ENCODE measurements at places on chromosomes 3 and 15.

DNA sequence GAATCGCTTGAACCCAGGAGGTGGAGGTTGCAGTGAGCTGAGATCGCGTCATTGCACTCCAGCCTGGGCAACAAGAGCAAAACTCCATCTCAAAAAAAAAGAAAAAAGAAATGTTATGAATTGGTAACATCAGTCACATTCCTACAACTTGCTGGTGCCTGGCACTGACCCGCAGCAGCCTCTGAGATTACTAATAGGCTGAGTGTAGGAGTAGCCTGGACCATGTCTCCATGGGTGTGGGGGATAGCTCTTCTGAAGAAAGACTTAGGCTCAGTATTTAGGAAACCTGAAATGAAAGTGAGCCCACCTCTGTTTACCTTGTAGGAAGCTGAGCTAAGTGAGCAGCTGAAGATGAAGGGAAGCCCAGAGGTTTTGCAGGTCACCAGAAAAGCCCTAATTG is 148.3 kb downstream of the LRRC28 start:
- DNase-seq, result no peak

DNA sequence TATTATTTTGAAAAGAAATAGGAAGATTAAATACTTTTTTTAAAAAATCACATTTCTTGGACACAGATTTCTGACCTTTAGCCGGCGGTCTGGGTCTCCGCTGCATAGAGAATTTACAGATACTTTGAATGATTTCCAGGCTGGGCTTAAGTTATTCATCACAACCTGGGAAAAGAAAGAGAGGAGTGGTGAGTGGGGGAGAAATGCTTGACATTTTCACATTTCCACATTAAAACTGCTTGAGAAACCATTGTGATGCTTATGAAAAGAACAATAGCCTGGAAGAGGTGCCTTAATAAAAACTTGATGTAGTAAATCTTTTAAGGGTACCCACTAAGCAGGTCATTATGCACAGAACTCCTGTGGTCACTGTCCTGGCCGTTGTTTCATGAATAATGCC is 166.8 kb upstream of the MRPL3 start:
- no peak for DNase-seq

DNA sequence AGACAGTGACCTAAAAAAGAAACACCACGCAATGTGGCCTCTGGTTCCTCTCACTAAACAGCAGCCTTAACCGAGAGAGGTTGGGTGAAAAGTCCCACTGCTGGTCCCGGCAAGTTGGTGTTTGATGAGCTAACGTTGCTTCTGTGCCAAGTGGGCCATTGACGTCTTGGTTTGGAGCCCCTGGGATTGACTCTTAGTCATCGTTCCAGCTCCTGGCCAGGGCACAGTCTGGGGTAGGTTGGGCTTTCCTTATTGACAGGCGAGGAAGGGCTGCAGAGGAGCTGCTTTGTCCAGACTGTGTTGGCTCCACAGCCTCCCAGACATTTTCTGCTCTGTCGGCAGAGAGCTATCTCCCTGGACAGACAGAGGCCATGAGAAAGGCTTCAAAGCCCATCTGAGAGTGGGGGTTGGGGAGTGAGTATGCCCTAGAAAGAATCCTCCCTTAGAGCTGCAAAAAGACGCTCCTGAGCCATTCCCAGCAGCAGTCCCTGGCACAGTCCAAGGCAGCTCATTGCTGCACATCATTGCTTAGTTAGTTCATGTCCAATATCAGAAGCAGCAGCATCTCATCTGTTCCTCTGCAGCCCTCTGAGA is 28.6 kb upstream of the C3orf80 start:
- DNase-seq, result no peak

DNA sequence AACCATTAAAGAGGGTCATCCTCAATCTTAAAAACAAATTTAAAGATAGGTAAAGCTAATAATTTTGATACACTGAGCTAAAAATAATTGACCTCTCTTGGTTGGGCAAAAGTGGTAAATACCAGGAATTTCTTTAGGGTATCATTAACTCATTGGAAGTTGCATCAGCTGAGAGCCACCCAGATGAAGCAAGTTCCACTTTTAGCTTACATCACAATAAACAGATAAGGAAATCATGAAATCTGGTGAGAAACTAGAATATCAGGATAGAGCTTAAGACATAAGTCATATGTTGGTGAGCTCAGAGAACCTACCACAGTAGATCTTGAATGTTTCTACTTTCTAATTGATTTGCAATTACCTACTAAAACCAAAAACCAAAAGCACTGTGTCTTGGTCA is 97.4 kb upstream of the SLC2A2 start:
- DNase-seq, result no peak

- no peak for DNase-seq
Observed at GRCh38 chr15:77584201-77584600, 48.5 kb downstream of the LINGO1 start.

DNA sequence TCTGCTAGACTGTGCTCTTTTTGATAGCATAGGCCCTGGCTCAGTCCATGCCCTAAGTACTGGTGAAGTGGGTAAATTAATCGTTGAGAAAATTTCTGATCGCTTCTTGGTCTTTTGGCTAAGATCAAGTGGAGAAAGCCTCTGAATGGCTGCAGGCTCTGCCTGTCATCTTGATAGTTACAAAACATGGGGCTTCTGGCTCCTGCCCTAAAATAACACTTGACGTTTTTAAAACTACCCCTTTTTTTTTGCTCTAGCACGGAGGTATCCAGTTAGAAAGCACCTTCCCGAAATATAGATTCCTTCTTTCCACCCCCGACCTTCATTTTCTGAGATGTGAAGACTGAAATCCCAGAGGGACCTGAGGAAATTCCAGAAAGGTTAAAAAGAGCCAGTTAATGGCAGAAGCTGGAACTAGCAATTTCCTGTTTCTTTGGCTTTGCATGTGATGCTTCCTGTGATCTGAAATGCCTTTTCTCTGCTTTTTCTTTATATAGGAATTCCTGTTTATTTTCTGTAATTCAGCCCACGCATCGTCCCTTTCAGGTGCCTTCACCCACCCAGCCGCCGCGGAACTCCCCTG is 799 bp upstream of the C2CD4B start:
- no peak for DNase-seq
